Upper lobe of right lung (tissue), 1 donor: ENCODE measurements at places on chromosomes 13 and 19. TPM values are rescaled to one million over a fixed set of nuclear protein-coding genes. Genes with fewer than 3 reads are reported as not detected.

IRGC gene
- not detected for total RNA-seq

GRCh38 chr19:3024870-3025548 is 4.1 kb downstream of the TLE2 start:
- no peaks in the 10 kb centered on the region for H3K36me3 ChIP-seq
- H3K27ac ChIP-seq: no peak overlapping the region
- no peaks in the 10 kb centered on the region for H3K27me3 ChIP-seq

DNA sequence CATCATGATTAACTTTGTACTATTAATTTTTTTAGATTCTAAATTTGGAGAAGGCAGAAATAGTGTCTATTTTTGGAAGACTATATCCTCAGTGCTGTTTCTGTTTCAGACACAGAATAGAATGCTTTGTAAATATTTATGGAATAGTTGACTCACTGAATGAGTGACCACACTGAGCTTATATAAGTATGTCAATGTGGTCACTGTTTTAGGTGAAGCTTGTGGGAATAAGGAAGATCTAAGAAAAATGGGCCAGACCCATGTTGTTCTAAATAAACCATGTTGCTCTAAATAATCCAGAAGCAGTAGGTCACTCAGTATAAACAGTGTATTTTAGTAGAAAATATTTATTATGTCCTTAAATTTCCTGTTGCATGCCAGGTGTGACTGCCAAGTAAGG is 45.5 kb upstream of the DACH1 start:
- no peaks in the 10 kb centered on the region for H3K27me3 ChIP-seq
- no peak overlapping the region for H3K27ac ChIP-seq
- no peaks in the 10 kb centered on the region for H3K36me3 ChIP-seq
- H3K4me1 ChIP-seq: no peaks in the 10 kb centered on the region

DNA sequence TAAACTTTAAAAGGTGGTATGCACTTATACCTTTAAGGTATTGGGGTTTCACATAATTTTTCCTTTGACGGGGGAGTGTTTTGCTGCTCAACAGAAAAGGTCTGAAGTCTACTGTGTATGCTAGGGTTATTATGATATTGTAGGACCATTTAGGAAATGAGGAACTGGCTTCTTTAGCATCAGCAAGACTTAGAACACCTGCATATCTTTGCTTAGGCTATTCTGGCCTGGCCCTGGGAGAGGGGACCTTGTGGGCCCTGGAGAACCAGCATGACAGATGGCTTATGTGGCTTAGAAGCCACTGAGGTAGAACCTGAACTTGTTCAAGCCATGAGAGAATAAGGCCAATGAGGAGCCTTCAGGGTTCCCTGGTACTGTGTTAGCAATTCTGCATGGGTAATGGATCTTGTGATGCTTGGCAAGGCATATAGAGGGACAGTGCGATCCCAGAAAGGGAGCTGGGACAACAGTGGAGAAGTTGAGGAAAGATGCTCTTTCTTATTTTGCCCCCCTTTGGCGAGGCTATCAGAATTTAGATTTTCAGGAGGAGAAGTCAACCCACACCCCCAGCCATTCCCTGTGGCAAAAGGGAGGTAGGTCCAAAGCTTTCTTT is 4.3 kb downstream of the RGCC start:
- peaks cover 63% of the 10 kb centered on the region for H3K36me3 ChIP-seq
- no peaks in the 10 kb centered on the region for H3K27me3 ChIP-seq
- H3K4me3 ChIP-seq: peak overlapping the region; percentile 71
- H3K27ac ChIP-seq: peak overlapping the region; percentile 92

LRG1 gene
- total RNA-seq: 15.9 TPM

DNA sequence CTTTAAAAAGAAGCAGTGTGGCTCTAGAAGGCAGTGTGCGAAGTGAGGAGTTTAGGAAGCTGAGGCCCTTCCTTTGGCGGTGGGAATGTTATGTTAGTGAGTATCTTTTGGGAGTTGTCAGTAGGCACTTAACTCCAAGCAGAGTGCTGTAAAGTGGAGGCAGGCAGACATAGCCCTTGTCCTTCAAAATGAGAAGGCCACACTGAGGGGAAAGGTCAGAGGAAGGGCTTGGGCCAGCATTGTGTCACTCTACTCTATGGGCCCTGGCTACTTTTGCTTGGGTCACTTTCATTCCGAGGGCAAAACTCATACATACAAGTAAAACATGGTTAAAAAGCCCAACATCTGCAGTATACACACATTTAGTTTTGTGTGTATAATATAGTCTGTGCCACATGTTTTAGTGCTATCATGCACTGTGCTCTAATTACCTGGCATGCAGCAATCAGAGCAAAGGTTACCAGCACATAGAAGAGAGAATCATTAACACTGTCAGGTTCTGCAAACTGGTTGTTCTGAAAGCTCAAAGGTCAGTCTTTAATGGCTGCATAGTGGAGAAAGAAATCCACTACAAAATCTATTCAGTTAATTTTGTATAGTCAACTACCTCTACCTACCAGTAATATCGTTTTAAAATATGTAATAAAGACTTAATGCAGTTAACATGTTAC is 64.4 kb downstream of the WASF3 start:
- H3K27ac ChIP-seq: no peak overlapping the region
- no peak overlapping the region for H3K4me3 ChIP-seq
- H3K27me3 ChIP-seq: no peaks in the 10 kb centered on the region
- H3K4me1 ChIP-seq: no peaks in the 10 kb centered on the region
- no peak for DNase-seq

DNA sequence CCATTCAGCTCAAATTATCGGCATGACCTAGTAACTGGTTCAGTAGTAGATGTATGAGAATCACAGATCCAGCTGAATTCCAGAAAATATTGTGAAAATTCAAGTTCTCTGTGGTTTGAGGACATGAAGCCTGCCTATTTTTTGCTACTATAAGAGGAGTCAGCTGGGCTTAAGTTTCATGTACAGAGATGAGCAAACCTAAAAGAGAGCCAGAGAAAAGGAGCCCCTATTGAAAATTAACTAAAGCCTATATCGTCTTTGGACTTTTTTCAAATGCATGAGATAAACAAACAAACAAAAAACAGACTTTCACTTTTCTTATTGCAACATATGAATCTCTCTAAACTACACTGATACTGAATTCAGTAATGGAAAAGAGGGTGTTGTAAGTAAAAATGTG is 106.8 kb upstream of the SPRY2 start:
- H3K4me3 ChIP-seq: no peak overlapping the region
- DNase-seq: no peak
- peaks cover 9% of the 10 kb centered on the region for H3K4me1 ChIP-seq
- no peaks in the 10 kb centered on the region for H3K27me3 ChIP-seq
- no peaks in the 10 kb centered on the region for H3K36me3 ChIP-seq
- H3K27ac ChIP-seq: no peak overlapping the region

IGFL2 gene
- total RNA-seq: not detected

- no peak for DNase-seq
- no peaks in the 10 kb centered on the region for H3K27me3 ChIP-seq
- H3K27ac ChIP-seq: peak overlapping the region; percentile 89
- H3K4me1 ChIP-seq: no peaks in the 10 kb centered on the region
- no peak overlapping the region for H3K4me3 ChIP-seq
These were observed 615 bp upstream of the ZNF135 start for GRCh38 chr19:58058467-58058866.

OLFM2 gene
- total RNA-seq: 14.6 TPM

- no peak overlapping the region for H3K4me3 ChIP-seq
- H3K27me3 ChIP-seq: no peaks in the 10 kb centered on the region
- no peaks in the 10 kb centered on the region for H3K36me3 ChIP-seq
- H3K4me1 ChIP-seq: no peaks in the 10 kb centered on the region
These were observed 210.3 kb downstream of the SUCLA2 start for GRCh38 chr13:47790755-47791154.

DNA sequence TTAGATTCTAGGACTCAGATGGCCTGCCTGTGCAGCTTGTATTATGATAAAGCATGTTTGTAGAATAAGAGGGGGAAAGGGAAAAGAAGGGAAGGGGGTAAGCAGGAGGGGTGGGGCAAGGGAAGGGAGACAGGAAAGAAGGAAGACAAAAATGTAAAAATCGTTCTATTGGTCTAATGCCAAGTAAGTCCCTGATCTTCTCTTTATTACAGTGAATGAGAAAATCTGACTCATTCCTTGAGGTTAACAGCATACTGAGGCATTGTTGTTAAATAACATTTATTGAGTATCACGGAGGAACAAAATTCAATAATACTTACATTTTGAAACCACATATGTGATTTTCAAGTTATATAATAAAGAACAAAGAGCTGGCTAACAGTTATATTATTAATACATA is 1534.7 kb downstream of the OLFM4 start:
- no peak for DNase-seq
- no peak overlapping the region for H3K27ac ChIP-seq
- H3K27me3 ChIP-seq: no peaks in the 10 kb centered on the region
- H3K4me1 ChIP-seq: no peaks in the 10 kb centered on the region
- no peaks in the 10 kb centered on the region for H3K36me3 ChIP-seq

- no peak for DNase-seq
- H3K4me3 ChIP-seq: no peak overlapping the region
- H3K4me1 ChIP-seq: no peaks in the 10 kb centered on the region
- no peak overlapping the region for H3K27ac ChIP-seq
- no peaks in the 10 kb centered on the region for H3K36me3 ChIP-seq
- H3K27me3 ChIP-seq: no peaks in the 10 kb centered on the region
These were observed 668 bp upstream of the SBK3 start for GRCh38 chr19:55546011-55546410.

DNA sequence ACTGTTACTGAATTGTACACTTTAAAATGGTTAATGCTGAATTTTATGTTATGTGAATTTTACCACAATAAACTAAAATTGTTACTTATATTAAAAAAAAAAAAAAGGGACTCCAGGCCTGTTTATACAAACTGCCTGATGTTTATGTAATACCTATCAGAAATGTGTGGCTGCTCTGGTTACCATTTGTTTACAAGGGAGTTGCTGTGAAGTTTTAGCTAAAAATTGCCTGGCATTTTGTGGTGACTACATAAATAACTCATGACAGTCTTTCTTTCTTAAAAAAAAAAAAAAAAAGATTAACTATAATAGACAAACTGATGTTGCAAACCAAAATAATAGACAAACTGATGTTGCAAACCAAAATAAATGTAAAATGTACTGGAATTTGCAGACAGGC is 71.8 kb downstream of the CDADC1 start:
- no peak for DNase-seq
- no peaks in the 10 kb centered on the region for H3K27me3 ChIP-seq
- no peak overlapping the region for H3K27ac ChIP-seq
- no peaks in the 10 kb centered on the region for H3K36me3 ChIP-seq

CLASRP gene
- total RNA-seq: 83.7 TPM

GRCh38 chr13:90710164-90710759 is 637.2 kb upstream of the MIR17HG start:
- H3K27me3 ChIP-seq: no peaks in the 10 kb centered on the region
- H3K36me3 ChIP-seq: no peaks in the 10 kb centered on the region
- DNase-seq: no peak
- H3K27ac ChIP-seq: no peak overlapping the region
- no peaks in the 10 kb centered on the region for H3K4me1 ChIP-seq

DNA sequence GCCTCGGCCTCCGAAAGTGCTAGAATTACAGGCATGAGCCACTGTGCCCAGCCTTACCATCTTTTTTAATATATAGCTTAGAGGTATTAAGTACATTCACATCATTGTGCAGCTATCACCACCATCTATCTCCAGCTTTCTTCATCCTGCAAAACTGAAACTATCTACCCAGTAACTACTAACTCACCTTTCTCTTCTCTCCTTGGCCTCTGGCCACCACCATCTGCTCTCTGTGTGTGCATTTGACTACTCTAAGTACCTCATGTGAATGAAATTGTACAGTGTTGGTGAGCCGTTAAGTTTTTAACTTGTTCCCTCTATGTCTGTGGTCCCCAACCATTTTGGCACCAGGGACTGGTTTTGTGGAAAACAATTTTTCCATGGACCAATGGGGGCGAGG is 56.1 kb downstream of the CDK8 start:
- H3K4me3 ChIP-seq: no peak overlapping the region
- no peak overlapping the region for H3K27ac ChIP-seq
- DNase-seq: no peak
- H3K36me3 ChIP-seq: no peaks in the 10 kb centered on the region

ZNF221 gene
- 3.9 TPM for total RNA-seq

GRCh38 chr19:13212759-13213330 is 62.6 kb downstream of the IER2 start:
- no peak overlapping the region for H3K27ac ChIP-seq
- no peaks in the 10 kb centered on the region for H3K4me1 ChIP-seq
- H3K36me3 ChIP-seq: no peaks in the 10 kb centered on the region

- no peak for DNase-seq
- H3K4me1 ChIP-seq: peaks cover 8% of the 10 kb centered on the region
These were observed 163.5 kb downstream of the KATNAL1 start for GRCh38 chr13:30143666-30144400.
